ENCODE measurements at places on chromosomes 5 and 9.

GRCh38 chr9:103709366-103709765 lies 384.7 kb upstream of the SMC2 start:
- DNase-seq: no peak

GRCh38 chr5:66002415-66002814 lies 76.0 kb downstream of the ERBIN start:
- DNase-seq: no peak

DNA sequence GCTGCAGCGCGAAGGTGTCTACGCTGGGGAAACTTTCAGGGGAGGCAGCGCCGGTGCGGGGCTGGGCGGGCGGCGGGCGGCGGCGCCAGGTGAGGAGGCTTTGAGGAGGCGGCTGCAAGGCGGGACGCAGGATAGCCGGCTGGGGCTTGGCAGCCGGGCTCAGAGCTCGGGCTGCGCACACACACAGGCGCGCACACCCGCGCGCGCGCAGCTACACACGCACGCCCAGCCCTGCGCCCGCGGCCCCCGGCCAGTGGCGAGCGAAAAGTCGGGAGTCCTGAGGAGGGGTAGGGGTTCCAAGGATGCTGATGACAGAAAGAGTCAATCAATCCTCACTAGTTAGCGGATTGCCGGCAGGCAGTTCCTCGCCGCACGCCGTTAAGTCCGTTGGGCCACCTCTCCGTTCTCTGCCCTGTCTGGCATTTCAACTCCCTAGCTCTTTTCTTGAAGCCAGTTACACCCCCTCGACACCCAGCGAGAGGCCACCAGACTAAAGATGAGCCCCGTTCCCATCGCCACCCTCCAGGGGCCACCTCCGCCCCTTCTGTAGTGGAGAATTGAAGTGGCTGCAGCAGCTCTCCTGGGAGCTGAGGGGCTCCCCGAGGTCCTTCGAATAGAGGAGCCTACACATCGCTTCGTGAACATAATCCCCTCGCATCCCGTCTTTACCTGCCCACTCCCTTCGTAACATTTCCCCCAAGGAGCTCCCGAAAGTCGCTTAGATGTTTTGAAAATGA lies 1640.3 kb upstream of the C9orf72 start:
- DNase-seq: no peak

DNA sequence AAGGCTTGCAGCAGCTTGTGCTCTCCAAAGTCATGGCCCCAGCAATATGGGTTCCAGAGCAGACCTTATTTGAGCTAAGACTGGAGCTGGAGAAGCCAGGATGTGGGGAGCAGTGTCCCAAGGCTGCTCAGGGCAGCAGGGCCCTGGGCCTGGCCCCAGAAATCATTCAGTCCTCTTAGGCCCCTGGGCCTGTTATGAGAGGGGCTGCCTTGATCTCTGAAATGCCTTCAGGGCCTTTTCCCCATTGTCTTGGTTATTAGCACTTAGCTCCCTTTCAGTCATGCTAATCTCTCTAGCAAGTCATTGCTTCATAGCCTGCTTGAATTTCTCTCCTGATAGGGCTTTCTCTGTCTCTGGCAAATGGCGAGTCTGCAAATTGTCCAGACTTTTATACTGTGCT lies 9.1 kb downstream of the CATSPER3 start:
- no peak for DNase-seq

DNA sequence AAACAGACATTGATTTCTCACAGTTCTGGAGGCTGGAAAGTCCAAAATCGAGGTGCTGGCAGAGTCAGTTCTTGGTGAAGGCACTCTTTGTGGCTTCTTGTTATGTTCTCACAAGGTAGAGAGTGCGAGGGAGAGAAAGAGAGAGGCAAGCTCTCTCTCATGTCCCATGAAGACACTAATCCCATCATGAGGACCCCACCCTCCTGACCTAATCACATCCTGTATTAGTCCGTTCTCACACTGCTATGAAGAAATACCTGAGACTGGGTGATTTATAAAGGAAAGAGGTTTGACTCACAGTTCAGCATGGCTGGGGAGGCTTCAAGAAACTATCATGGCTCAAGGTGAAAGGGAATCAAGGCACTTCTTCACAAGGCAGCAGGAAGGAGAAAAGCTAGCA lies 5.7 kb upstream of the AMACR start:
- DNase-seq: no peak

GRCh38 chr9:132230605-132231004 lies 68.7 kb downstream of the NTNG2 start:
- no peak for DNase-seq

DNA sequence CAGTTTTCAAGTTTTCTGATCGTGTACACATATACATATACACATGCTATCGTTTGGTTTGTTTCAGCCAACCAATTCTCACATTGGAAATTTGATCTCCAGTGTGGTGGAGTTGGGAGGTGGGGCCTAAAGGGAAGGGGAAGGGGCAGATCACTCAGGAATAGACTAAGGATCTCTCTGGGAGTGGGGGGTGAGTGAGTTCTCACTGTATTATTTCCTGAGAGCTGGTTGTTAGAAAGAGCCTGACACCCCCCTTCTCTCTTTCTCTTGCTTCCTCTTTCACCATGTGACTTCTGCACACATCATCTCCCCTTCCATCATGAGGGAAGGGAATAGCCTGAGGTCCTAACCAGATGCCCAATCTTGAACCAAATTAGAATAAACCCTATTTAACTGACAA lies 551.7 kb downstream of the MAT2B start:
- no peak for DNase-seq

GRCh38 chr9:4366591-4367330 lies 66.9 kb upstream of the GLIS3 start:
- peak; percentile 13 for DNase-seq

DNA sequence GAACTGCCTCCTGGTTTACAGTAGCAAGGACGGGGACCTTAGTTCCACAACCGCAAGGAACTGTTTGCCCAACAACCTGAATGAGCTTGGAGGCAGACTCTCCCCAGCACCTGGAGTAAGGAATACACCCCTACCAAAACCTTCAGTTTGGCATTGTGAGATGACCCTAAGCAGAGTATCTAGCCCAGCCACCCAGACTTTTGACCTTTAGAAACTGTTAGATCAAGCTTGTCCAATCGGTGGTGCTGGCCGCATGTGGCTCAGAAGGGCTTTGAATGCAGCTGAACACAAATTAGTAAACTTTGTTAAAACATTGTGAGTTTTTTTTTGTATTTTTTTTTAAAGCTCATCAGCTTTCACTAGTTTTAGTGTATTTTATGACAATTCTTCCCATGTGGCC lies 86.9 kb upstream of the C9orf72 start:
- DNase-seq: no peak

GRCh38 chr5:147061431-147061830 lies 173.4 kb upstream of the STK32A start:
- DNase-seq: no peak

- DNase-seq: peak; percentile 61
Measured at GRCh38 chr9:120925535-120926396, 830 bp downstream of the TRAF1 start.

GRCh38 chr5:180908998-180909731 lies 10.2 kb downstream of the BTNL8 start:
- DNase-seq: no peak

DNA sequence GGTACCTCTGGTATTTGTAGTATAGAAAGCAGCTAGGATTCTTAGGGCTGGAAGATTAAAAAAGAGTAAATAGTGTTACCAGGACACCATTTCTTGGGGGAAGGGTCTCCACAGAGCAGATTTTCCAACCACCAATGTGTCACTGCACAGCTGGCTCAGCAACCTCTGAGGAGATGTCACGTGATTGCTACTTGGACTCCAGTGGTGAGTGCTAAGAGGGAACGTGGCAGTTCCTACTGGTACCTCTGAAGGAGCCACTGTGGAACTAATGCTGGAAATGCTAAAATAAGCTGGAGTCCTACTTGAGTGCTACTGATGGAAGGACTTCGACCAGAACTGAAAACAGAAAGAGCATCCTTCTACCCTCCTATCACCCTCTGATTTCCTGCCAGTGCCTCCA lies 36.1 kb upstream of the SPDL1 start:
- DNase-seq: no peak

Measured in CD4-positive, alpha-beta memory T cell (primary cell).